ENCODE measurements at places on chromosomes 7 and 10.

DNA sequence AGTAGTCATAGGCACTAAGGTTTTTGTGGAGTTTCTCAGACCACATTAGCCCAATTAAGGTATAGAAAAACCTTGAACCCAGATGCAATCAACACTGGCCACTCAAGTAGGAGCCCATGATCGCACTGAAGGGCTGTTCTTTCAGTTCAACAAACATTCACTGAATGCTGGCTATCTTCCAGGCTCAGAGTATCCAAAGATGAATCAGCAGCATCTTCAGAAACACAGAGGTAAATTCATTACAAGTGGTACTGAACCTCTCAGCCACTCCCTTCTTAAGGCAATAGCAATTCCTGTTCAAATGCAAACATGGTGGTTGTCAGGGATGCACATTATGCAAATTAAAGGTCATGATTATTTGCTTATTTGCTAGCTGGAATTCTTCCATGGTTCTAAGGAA lies 17.1 kb downstream of the KCNK18 start:
- DNase-seq: no peak

- DNase-seq: no peak
These were observed 45.3 kb downstream of the RASGEF1A start for GRCh38 chr10:43221419-43222209.

GRCh38 chr7:130131191-130131834 lies 61.0 kb downstream of the KLHDC10 start:
- no peak for DNase-seq

GRCh38 chr10:52390388-52390787 lies 76.3 kb downstream of the DKK1 start:
- no peak for DNase-seq

GRCh38 chr7:50731703-50732582 lies 50.8 kb downstream of the GRB10 start:
- no peak for DNase-seq

- no peak for DNase-seq
These were observed 170.9 kb upstream of the SMIM30 start for GRCh38 chr7:113289140-113289740.

DNA sequence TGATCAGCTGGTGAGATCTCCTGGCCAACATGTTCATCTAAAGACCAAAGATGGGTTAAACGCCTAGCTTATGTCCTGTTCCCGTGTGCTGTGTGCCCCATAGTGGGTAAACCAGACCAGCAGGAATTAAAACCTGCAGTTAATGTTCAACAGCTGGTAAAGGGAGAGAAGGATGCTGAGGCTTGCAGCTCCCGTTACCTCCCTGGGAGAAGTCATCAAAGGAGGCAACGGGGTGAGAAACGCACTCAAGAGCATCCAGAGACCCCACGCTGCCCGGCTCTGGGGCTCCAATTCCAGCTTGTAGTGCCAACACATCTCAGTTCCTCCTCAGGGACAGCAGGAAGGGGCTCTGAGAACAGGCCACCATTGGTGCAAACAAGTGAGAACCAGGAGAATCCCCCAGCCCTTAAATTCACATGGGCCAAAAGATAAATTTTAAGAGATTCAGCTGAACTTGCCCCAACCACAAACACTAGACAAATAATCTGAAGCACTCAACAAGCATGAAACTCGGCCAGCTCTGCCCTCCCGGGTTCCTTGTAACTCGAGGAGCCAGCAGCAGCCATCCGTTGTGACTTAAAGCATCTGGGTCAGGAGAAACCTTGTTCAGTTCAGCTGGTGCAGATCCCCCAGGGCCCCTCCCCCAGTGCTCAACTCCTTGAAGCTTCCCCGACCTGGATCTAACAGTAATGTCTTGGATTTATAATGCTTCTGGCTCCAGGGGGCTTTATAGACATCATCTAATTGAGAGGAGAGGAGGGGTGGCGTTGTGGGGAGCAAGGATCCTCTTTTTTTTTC lies 29.4 kb downstream of the FAM241B start:
- DNase-seq: no peak

DNA sequence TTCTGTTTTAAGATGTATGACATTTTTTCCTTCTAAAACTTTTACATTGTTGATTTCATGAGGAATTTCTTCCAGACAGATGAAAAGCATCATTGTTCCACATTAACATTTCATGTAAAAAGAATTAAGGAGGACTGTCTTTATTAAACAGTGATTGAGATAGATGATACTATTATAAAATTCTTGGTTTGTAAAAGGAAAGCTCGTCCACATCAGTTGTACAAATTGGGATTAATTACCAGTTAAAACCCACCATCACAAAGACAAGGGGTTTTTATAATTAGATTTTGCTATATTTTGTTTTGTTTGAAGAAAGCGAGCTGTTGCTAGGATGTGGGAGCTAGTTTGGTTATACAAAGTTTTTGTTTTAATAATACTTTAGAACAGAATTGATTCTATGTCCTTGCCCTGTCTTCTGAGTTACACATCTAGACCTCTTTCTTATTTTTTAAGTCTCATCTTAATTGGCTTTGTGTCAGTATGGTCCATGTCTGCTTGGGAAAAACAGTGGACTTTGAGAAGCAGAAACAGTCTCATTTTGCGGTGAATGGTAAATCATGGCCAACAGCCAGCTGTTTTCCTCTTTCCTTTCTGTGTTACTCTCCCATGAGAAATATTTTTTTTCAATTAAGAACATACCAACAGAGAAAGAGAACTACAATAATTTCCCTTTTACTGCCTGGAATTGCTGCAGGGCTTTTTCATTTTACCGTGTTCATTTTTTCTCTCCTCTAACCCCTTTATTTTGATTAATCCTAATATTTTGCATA lies 3.2 kb downstream of the TES start:
- no peak for DNase-seq
